Stimulated activated naive CD4-positive, alpha-beta T cell treated with Interleukin-2 at 50 U/mL for 16 hours (primary cell): ENCODE measurements at places on chromosomes 11 and 22.

GRCh38 chr11:117287668-117288067 is 3.5 kb upstream of the BACE1-AS start:
- no peak for DNase-seq

DNA sequence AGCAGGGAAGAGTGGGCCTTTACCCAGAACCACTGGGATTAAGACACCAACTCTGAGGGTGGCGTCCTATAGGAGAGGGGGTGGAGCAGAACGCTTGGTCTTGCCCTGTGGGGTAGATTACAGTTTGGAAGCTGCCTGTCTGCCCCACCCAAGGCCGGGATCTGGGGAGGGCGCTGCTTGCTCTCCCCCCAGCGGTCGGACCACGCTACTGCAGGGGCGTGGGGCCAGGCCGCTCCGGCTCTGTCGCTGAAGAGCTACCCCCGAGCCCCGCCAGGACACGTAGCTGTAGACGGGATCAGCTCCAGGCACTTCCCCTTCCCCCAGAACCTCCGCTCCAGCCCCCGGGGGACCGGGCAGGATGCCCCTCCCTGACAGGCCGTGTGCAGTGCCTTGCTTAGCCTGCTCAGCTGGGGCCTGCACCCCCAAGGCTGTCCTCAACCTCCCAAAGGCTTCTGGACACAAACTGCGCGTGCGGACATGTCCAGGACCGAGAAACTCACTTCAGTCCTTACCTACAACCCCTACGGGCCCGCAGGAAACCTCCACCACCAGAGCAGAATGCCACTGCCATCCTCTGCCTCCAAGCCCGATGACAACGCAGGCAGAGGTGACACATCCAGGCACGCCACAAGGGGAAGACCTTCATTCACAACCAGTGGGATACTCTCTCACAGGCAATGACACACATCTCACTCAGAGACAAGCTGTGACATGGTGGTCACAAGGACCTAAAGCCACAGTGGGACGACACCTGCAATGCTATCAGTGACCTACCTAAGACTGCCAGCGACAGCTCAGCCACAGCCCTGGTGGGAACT is 3.6 kb downstream of the AHNAK start:
- peak; percentile 77 for DNase-seq

DNA sequence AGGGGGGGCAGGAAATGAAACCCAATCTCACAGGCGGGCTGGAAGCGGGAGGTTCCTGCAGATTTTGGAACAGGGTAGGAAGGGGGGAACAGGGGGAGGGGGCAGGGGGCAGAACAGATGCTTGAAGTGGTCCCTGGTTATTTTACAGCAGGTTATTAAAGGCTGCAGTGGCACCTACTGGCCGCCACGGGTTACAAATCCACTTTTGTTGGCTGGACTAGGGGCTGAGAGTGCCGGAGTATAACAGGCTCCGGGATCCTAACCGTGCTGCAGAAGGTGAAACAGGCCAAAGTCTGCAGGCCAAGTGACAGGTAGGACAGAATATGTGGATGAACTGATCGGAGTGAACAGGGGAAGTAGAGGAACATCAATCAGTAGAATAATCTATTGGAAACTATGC is 2.5 kb downstream of the ROBO3 start:
- DNase-seq, result no peak

GRCh38 chr22:22818861-22819855 is 68.5 kb upstream of the IGLL5 start:
- DNase-seq, result no peak

DNA sequence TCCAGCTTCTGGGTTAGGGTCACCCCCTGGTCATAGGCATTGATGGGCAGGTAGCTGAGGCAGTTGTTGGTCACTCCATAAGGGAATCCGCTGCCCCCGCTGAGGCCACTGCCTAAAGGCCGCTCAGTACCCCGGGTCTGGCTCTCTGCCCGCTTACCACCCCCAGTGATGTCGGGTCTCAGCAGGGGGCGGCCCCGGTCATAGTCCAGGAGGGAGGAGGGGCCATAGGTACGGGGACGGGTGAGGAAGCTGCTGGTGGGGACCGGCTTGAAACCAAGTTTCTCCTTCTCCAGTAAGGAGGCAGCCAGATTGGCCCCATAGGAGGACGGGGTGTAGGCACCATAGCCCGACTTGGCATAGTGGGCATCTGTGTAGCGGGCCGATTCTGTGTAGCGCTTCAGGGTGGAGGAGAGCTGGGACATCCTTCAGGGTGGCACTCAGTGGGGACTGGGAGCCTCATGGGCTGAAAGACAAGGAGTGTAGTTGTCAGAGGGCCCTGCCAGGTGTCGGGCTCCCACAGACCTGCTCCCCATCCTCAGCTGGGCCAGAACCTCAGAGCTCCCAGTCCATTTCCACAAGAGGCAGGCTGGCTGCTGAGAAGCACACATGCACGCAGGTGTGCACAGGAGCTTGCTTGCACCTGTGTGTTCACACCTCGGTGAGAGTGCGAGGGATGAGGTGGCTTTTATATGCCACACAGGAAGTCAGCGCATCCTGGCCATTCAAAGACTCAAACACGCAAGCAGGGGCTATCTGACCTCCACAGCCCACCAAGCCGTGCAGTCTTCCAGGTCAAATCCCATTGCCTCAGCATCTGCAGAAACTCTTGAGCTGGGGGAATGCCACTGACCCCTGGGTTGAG is 8.2 kb downstream of the USP2 start:
- no peak for DNase-seq

DNA sequence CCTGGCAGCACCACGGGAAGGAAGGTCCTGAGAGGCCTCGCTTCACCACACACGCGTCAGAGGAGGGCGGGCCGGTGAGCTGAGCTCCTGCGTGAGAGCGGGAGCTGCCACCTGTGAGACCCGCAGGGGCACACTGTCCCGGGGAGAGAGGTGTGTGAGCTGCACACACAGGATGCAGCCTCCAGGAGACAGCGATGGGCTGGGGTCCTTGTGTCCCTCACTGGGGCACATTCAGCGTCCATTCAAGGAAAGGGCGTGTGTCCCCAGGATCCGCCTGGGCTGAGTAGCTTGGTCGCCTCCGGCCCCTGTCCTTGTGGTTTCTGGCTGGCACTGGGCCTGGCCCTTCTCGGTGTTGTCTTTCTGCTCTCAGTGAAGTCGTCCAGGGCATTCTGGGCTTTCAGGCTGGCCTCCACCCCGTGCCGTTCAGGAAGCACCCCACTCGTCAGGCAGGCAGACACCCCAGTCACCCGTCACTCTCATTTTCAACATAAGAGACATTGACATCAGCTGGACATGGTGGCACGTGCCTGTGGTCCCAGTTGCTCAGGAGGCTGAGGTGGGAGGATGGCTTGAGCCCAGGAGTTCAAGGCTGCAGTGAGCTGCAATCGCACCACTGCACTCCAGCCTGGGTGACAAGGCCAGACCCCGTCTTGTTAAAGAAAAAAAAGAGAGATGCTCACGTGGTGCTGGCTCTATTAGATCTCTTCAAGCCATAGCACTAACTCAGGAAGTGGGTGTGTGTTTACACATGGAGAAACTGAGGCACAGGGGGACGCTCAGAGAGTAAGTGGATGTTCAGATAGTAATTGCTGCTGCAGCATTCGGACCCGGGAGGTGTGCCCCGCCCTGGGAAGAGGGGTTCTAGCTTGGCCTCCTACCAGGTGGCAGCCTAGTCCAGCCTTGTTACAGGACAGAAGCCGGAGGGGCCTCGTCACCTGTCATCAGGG is 1081.6 kb downstream of the BRD1 start:
- no peak for DNase-seq

- DNase-seq, result no peak
Measured at GRCh38 chr11:109704432-109704831, 282.4 kb downstream of the C11orf87 start.

DNA sequence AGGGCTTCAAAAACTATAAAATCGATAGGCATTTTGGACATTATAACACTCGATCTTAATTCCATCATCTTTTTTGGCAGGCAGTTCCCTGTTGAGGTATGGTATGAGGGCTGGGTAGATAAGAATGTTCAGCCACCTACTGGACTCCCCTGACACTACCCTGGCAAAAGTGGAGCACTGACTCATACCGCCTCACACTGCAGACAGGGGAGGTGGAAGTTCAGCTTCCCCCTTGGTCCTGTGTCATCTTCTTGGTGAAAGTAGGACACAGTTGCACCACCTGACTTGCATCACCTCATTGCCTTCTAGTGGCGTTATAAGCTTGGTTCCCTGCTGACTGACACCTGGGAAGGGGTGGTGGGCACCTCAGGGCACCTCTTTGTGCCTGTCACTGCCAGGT is 30.4 kb downstream of the PAAF1 start:
- peak; percentile 4 for DNase-seq

DNA sequence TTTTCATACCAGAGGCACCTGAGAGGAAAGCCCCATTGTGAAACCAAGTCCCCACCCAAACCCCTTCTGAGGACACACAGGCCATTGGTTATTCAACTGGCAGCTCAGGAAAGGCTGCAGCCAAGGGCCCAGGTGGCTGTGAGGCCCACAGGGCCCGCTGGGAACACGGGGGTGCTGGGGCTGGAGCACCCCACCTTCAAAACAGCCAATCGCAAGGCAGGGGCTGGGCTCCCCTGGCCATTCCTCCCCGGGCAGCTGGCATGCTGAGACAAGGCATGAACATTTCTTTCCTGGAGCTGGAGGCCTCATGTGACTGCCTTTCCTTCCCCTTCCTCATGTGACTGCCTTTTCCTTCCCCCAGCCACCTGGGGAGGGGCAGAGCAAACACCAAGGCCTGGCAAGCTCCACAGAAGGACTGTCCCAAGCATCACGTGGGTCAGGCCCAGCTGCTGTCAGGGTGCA is 76.9 kb downstream of the PIWIL3 start:
- no peak for DNase-seq

DNA sequence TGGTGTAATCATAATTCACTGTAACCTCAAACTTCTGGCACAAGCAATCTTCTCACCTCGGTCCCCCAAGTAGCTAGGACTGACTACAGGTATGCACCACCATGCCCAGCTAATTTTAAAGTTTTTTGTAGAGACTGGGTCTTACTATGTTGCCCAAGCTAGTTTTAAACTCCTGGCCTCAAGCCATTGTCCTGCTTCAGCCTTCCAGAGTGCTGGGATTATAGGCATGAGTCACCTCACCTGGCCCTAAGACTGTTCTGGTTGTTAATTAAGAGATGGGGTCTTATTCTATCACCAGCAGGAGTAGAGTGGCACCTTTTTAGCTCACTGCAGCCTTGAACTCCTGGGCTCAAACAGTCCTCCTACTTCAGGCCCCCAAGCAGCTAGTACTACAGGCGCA is 52.0 kb upstream of the DEPDC7 start:
- no peak for DNase-seq

DNA sequence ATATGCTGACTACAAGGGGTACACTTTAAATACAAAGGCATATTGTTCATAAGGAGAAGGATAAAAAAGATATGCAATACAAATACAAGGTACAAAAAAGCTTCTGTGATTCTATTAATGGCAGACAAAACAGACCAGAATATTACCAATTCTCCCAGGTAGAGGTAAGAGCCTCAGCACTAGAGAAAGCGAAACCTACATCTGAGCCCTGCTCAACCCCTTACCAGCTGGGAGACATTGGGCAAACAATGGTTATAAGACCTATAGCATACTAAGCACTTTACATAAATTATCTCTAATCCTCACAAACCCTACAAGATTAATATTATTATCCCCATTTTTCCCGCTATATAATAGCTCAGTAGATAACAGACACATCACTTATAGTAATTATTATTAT is 41.2 kb upstream of the LRRC55 start:
- no peak for DNase-seq

GRCh38 chr22:21657020-21657359 is 8.8 kb upstream of the PPIL2 start:
- no peak for DNase-seq

DNA sequence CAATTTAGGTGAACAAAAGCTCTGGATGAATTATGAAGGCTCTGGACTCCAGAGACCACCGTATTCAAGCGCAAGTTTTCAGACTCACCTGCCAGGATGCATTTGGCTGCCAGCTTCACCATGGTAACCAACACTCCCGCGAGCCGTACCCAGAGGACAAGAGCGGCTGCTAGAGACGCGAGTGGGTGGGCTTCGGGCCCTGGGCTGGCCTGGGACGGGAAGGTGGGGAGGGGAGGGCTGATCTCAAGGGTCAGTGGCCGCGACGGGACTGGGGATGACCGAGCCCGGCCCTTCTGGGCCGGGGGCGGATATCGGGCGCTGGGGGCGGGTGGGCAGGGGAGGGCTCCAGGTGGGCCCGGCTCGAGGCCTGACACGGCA is 344 bp downstream of the IFT27 start:
- DNase-seq, result peak; percentile 9

DNA sequence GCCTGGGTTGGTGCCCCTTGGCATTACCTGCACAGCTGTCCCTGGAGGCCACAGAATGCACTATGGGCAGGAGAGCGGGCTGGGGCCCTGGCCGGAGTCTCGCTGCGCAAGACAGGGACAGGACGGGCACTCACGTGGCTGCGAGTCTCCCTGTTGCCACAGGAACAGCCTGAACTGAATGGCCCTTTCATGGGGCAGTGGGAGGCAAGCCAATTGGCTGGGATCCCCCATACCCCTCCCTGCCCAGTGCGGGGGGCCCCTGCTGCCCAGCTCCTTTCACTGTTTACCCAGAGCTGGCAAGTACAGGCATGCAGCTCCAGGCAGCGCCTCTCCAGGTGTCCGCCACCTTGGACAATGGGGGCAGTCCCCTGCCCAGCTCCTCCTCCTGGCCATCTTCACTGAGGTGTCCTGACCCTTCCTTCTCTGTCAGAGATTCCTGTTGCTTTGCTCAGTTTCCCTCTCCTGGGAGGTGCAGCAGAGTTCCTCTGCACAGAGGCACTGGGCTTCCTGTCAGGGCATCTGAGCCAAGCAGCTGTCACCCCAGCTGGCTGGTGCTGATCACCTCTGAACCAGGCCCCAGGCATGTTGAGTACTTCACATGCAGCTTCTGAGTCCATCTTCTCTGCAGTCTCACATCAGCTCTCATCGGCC is 5.2 kb downstream of the USP2 start:
- no peak for DNase-seq

DNA sequence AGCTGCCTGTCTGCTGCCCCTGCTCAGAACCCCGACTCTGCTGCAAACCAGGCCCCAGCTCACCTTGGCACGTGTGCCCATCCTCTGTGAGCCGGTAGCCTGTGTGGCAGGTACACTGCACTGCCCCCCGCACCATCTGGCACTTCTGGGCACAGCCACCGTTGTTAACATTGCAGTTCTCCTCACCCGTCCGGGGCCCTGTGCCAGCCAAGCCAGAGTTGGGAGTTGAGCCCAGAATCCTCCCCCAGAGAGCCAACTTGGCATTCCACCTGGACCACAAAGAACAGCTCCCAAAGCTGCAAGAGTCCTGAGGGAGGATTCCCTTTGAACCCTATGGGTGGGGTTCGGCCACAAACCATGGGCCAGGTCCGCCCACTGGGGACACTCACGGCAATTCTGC is 22.5 kb downstream of the LRP4 start:
- DNase-seq, result no peak

DNA sequence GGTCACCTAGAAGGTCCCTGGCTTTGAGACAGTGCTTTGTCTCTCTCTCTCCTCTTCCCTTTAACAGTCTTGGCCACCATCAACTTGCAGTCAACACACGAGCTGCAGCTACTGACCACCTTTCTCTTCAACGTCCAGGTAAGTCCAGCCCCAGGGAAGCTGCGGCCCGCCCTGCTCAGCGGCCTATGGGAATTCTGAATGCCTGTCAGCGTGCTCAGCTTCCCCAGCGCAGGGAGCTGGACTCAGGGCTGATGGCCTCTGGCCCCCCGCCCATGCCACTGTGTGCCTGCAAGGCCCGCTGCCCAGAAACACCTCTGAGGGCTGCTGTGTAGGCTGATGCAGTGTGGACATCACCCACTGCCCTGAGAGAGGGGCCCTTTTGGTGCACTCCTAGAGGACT is 32.5 kb downstream of the GLB1L2 start:
- DNase-seq, result no peak
